ENCODE measurements at places on chromosomes 2 and 18.

DNA sequence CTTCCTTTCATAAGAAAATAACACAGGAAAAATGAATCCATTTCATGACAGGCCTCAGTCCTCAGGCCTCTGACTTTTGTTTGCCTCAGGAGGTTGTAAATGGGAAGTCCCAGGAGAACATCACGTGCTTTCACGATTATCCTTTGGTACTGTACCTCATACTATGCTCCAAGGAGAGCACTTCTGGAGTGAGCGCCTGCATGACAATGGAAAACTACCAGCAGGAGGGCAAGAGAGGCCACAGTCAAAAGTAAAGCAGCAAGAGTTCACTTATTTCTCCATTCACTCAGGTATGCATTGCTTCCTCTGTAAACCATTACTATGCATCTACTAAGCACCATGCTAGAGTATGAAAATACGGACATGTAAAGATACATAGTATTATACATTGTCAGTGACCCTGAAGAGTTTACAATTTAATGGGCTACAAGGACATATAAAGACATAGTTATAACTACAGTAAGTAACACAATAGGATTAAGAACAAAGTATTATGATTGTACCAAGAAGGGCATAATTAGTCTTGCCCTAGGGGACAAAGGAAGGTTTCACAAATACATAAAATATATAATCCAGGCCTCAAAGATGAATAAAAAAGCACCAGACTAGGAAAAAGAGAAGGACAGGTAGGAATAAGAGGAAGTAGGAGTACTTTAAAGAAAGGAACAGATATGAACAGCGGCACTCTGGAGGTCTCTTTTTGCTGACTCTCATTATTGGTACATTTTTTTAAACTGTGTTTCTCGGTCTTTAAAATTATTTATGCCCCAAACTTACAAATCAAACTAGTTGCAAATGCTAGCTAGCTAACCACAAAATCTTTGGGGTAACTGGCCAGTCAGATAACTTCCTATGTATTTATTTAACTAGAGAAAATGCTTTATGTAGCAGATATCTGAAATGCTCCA, 806.7 kb downstream of the NRXN1 start:
- no peak for DNase-seq

DNA sequence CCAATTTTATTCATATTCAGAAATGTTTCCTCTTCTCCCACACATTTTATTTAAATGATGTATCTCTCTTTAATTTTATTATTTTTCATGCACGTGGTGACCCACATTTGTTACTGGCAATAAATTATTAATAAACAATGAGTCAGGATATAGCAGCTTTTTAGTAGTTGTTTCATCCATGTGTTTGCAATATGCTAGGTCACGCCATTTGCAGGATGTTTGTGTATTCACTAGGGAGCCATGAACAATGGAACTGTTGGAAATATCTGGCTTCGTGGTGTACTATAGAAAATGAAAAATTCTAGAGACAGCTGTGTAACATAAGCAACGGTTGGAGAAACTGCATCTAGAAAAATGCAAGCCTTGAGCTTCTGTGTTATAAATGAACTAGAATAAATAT, 176.0 kb upstream of the COL3A1 start:
- DNase-seq: no peak

GRCh38 chr18:26057344-26057773, 33.1 kb downstream of the SS18 start:
- DNase-seq: no peak

GRCh38 chr2:52918551-52918950, 849.1 kb upstream of the CHAC2 start:
- DNase-seq: no peak

GRCh38 chr2:234630801-234631261, 133.9 kb upstream of the ARL4C start:
- DNase-seq: no peak

Measured in suprapubic skin (tissue), 4 donors.